ENCODE measurements at places on chromosomes 4 and X.

DNA sequence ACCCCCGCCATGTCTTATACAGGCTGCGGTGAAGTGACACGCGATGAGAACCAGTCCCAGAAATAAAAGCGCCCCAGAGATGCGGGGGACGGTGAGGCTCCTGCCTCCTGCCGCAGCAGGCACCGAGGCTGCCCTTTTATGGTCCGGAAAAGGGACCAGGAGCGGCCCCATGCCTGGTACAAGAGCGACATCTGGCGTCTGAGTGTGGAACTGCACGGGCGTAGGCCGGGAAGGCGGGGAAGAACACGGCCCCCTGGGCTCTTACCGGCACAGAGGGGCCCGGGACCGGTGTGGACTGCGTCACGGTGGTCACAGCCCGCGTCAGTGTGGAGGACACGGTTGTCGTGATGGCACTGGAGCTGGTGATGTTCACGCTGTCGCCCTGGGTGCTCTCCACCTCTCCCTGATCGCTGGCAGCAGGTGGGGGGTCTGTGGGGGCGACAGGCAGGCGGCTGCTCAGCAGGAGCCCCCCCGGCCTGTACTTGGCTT, 8.9 kb upstream of the RENBP start:
- peak; percentile 35 for DNase-seq

DNA sequence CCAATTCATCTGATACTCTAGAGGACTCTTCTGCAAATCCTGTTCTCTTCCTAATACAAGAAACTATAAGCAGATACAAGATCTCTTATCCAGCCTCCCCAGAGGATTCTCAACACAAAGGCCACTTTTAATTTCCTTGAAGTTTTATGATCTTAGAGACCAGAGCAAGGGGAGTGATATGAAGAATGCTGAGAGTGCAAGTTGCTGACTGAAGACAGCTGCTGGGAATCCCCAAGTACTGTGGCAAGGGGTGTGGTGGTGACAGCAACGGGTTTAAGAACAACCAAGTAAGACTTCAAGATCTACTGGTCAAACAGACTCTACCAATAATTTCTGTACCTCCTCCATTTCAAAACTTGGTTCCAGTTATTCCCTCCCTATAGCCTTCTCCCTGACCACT, 7.0 kb downstream of the AMMECR1 start:
- DNase-seq: no peak

DNA sequence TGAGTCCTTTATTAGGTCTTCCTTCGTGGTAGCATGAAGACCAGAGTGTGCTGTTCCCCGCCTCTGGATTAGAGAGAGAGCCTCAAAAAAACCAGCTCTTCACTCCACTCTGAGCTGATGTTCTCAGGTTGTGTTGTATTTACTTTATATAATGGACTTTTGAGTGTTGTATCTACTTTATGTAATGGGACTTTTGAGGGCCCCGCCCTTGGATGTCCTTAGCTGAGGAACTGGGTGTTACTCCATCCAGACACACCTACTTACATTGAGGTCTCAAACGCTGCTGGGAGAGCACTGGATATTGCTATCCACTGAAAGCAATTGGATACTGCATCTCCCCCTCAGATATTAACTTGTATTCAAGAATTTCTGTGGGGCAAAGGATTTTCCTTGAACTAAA, 28.2 kb downstream of the ATP8A1 start:
- DNase-seq: no peak

DNA sequence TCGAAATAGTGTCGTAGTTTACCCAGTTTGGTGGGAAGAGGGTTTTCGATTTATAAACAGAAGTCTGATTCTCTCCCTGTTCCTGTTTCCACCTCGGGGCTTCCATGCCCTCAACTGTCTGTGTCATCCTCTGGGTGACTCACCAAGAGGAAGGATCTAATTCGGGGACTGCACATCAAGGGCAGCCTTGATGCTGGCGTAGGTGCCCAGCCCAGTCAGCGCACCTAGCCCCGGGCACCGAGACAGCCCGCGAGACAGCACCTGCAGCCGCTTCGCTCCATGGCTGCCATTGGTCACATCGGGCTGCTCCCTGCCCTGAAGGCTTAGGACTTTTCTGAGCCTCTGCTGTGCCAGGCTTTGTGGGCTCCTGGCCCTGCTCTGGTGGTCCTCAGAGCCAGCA, 7.7 kb downstream of the ABCD1 start:
- peak; percentile 24 for DNase-seq

- peak; percentile 0 for DNase-seq
Measured at GRCh38 chrX:85611926-85612325, 232.5 kb upstream of the POF1B start.

GRCh38 chrX:44343412-44344141, at the start of gene EFHC2:
Gene EFHC2, minus strand, starts transcription at chrX:44343672. Its CDS starts 84 bp downstream, at chrX:44343588.
- no peak for DNase-seq
